Kidney epithelial cell (primary cell): ENCODE measurements at places on chromosomes 2 and 18.

- no peak for DNase-seq
These were observed 56.1 kb downstream of the SF3B1 start for GRCh38 chr2:197378494-197379307.

DNA sequence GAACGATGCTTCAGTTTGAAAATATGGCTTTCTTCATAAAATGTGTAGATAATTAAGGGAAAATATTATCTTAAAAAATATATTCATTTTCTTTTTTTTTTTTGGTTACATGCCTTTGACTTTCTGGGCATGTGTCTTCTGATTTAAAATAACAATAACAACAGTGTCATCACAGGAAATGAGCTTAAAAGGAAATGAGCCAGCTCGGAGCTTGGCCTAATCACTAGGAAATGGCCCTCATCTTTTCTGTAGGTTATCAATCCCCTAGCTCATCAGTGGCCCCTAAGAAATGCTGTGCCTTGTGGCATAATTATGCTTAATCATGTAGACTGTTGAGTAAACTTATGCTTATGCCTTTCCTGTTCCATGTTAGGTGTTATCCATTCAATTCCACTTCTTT is 141.8 kb upstream of the FHL2 start:
- no peak for DNase-seq

DNA sequence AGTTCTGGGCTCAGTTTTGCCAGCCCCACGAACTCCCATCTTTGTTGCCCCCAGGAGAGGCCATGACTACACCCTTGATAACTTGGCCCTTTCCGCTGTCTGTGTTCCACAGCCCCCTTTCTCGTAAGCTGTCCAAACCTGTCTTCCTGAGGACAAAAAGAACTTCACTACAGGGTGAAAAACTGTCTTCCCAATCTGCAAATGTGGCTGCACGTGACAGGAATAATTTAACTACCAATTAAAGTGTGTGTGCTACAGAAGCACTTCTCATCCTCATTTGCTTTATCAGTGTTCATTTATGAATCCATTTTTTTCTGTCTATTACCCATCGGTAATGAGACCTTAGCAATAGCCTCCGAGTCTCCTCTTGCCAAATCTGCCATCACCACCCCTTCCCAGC is 9.1 kb upstream of the ALPK2 start:
- no peak for DNase-seq

DNA sequence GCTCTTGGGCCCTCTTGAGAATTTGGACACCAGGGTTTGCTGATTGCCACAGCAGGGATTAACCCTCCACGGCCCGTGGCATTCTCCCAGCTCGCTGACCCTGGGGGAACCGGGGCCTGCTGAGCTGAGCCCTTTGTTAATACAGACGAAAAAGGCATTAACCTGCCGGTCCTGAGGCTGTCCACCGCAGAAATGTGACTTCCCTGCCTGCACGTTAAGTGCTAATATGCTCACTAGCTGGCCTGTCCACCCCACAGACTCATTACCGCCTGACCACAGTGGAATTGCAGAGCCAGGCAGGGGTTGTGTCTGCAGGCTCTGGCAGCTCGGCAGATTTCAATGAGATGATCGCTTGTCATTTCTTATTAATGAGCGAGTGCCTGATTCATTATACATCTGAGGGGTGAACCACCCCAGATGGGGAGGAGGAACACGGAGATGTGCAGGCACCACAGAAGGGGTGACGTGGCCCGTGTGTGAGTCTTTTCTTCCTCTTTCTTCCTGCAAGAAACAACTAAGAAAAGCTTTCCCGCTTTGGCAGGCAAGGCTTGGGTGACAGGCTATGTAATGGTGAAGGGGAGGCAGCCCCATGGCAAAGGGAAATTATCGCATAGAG is 126.0 kb downstream of the GLI2 start:
- no peak for DNase-seq

- no peak for DNase-seq
These were observed 72.5 kb downstream of the GNAL start for GRCh38 chr18:11761553-11761952.

DNA sequence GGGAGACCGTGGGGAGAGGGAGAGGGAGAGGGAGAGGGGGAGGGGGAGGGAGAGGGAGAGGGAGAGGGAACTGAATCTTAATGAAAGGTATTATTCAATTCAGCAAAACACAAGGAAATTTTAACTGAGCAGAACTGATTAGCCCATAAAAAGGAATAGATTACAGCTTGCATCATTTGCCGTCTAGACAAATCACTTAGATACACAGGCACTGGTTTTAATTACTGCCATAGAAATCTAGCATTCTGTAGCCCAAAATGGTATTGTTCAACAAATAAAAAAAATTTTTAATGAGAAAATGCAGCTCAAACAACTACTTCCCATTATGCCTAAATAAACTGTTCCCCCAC is 7.9 kb upstream of the KCNF1 start:
- no peak for DNase-seq

GRCh38 chr2:46068636-46069035 is 228.6 kb upstream of the EPAS1 start:
- DNase-seq, result no peak
